ENCODE measurements at places on chromosomes 16 and 17.

DNA sequence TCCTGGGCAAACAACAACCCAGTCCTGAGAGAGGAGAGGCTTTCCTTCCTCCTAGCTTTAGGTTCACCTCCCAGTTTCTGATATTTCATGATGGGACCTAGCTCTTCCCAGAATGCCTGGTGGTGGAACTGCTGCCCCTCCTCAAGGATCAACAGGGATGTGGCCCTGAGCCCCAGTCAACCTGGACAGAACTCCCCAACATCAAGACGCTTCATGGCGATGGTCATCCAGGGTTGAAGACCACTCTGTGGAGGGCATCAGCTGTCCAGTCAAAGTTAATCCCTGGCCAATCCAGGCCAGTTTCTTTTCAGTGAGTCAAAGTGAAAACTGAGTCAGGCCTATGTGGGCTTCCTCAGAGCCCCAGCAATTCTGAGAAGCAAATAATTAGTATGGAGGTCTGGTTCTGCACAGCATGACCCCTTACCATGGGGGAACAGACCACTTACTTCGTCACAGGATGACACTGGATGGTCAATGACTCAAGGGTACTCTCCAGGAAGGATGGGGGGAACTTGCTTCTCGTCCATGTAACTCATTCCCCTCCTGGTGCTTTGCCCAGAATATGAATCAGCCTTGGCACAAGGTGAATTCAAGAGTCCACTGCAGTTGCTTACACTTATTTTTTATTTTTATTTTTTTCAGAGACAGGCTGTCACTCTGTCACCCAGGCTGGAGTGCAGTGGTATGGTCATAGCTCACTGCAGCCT is 14.7 kb upstream of the XYLT2 start:
- no peak for DNase-seq

DNA sequence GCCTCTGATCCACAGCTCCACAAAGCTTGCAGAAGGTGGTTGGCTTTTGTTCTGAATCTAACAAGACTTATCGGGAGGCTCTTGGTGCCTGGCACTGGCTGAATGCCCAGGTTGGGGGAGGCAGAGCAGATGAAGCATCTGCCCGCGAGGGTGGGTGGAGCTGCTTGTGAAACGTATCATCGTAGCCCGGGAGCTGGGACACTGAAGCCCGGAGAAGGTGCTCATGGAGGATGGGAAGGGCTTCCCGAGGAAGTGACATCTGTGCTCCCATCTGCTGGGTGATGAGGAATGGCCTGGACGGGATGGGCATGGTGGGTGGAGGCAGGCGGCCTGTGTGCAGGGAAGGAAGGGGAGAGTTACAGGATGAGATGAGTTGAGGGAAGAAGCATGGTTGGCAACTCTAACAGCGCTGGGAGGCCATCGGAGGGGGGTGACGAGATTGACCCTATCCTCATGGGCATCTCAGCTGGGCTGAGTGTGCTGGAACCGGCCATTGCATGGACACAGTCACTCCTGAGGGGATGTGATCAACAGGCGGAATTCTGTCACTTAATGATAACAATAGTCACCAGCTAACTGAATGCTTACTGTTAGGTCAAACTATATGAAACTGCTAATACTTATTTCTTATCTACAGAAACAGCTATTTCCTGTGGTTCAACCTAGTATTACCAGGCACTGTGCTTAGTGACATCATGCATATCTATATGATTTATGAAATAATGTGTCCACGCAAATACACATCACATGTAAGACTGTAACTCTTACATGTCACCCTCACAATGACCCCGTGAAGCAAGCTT is 102.7 kb downstream of the ABCC6 start:
- no peak for DNase-seq

DNA sequence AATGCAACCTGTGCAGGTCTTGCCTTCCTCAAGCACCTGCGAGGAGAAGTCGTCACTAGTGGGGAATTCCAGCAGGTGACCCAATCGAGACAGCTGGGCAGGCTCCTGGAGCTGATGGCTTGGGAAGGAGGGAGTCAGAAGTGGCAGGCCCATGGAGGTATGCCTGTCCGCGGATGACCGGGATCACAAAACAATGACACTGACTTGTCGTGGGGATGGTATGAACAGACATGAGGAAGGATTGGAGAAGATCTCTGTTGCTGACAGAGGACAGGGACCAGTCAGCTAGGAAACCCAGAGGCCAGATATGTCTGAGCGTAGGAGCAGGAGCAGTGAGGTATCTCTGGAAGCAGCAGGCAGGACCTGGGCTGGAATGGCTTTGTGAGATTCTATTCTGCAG is 233.3 kb downstream of the SOX9 start:
- DNase-seq = no peak

- DNase-seq = no peak
Observed at GRCh38 chr16:9251026-9251425, 159.6 kb downstream of the HAPSTR1 start.

DNA sequence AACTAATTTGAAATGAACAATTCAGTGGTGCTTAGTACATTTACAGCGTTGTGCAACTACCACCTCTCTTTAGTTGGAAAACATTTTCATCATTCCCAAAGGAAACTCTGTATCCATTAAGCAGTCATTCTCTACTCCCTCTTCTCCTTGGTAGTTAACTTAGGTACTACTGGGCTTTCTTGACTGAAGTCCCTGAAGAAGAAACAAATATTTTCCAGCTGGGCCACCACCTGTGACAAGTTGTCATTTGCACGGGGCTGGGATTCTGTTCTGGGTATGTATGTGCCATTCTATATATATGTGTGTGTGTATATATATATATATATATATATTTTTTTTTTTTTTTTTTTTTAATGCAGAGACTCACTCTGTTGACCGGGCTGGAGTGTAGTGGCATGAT is 15.4 kb upstream of the RMI2 start:
- DNase-seq = no peak

GRCh38 chr17:50258647-50259476 is 15.4 kb upstream of the TMEM92 start:
- no peak for DNase-seq

- DNase-seq = no peak
Observed at GRCh38 chr16:86498671-86499439, 11.5 kb upstream of the FOXF1 start.

GRCh38 chr17:72743037-72743467 is 349.4 kb downstream of the SLC39A11 start:
- no peak for DNase-seq

- no peak for DNase-seq
Observed at GRCh38 chr17:68297195-68297594, 5.9 kb downstream of the ARSG start.

- DNase-seq = no peak
Observed at GRCh38 chr16:11609474-11610120, 22.9 kb upstream of the LITAF start.

GRCh38 chr17:5044630-5045029 is 9.4 kb upstream of the SLC52A1 start:
- no peak for DNase-seq

DNA sequence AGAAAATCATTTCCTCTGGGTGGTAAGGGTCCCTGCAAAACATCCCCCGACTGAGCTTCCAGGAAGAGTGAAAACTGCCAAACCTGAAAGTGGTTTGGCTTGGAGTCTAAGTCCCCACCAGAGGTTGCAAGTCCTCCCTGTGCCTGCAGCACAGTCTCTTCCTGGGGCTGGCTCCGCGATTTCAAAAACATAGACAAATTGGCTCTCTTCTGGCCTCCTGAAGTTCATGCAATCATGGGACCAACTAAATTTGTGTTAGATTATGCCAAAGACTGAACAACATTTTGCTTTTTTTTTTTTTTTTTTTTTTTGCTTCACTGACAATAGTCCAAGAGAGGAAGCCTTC is 447.9 kb downstream of the CA10 start:
- DNase-seq = no peak

All from central memory CD4-positive, alpha-beta T cell (primary cell).